Activated T-cell treated with anti-CD3 and anti-CD28 coated beads, Interleukin-2, amount 50 U/mL, for 72 hours (primary cell): ENCODE measurements at places on chromosomes 13 and 19.

DNA sequence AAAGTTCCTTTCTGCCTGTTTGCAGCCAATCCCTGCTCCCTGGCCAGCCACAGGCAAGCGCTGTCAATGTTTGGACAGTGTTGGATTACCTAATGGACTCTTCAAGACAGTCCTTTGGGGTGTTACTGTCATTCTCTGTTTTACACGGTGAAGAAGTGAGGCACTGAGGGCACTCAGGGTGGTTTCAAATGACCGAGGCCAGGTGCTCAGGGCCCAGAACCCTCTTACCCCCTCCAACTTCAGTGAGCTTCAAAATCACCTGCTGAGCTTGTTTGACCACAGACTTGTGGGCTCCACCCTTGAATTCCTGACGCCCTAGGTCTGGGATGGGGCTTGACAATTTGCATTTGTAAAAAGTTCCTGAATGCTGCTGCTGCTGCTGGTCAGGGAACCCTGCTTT lies 97.9 kb downstream of the GGACT start:
- no peak for DNase-seq

DNA sequence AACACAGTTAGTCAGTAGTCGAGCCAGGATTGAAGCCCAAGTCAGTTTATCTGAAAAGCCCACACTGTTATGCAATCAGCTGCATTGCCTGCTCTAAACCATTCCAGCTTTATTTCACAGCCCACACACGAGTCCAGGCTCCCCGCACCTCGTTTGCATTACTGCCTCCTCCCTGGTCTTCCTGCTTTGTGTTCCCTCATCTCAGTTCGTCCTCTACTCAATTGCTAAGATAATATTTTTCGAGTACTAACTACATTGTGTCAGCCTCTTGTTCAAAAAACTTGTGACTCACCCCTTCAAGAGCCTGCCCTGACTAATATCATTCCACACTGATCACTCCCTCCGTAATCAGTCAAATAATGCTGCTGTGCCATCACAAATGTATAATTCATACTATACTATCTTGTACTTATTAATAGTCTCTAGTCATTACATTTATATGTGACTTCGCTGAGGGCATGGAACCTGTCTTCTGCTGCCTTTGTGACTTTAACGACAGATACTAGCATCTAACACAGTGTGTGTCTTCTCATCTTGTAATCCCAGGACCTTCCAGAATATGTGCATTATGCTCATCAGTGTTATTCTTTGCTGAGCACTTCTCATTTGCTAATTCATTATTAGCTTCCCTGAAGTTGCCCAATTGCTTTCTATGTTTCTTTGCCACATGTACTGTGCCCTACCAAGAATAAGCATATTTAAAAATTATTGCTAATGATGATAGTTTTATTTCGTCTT lies 26.2 kb upstream of the WDFY2 start:
- DNase-seq: no peak

DNA sequence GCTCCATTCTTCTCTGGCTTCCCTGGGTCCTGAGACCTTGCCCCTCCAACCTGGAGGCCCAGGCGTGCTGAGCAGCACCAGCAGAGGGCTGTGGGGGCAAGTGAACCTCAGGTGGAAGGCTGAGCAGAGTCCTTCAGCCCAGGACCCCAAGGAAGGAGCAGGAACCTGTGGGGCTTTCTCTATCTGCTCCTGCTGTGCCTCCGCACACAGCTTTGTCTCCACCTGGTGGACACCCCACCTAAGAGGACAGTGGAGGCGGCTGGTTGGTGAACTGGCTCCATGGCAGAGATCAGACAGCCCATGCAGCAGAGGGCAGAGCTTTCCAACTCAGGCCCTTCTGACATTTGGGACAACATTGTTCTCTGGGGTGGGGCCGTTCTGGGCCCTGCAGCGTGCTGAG lies 19.7 kb downstream of the ZFR2 start:
- peak; percentile 48 for DNase-seq

DNA sequence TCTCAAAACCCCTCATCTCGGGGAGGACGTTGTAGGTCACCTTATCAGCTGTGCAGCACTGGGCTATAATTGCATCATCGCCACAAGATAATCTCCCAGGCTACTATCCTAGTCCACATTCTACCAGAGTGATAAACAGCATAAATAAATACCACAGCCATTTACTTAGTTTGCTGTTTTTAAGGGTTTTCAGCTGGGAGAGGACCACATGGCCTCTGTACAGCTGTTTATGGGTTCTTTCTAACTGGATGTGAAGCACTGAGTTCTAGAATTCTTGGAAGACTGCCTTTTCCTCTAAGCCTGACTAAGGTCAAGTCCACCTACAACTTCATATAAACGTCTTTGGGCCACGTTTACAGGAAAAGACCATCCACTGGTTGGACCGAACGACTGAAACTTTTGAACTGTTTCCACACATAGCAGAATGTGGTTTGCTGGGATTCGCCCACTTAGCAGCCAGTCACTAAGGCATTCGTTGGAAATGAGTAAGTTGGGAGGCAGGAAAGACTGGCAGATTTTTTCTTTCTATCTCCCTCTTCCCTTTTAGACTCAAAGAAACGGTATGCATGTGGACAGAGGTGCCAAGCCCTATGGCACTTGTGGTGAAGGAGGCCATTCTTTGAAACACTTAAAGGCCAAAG lies 752.5 kb upstream of the SGCG start:
- DNase-seq: no peak

DNA sequence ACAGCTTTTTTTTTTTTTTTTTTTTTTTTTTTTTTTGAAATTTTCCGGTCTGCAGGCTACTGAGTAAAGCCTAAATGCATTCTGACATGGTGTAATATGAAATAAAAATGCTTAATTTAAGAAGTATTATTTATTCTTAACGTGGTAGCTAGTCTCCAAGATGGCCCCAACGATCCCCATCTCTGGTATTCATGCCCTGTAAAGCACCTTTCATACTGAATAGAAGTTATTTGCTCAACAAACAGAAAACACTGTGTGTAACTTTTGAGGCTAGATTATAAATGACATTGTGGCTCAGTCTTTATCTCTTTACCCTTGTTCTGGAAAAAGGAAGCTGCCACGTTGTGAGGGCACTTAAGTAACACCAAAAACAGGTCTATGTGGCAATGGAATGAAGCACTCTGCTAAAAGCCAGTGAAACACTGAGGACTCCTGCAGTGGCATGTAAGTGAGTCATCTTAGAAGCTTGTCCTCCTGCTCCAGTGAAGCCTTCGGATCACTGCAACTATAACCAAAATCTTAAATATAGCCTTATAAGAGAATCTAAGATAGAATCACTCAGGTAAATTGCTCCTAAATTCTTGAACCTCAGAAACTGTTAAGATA lies 128.7 kb downstream of the UGGT2 start:
- DNase-seq: no peak

DNA sequence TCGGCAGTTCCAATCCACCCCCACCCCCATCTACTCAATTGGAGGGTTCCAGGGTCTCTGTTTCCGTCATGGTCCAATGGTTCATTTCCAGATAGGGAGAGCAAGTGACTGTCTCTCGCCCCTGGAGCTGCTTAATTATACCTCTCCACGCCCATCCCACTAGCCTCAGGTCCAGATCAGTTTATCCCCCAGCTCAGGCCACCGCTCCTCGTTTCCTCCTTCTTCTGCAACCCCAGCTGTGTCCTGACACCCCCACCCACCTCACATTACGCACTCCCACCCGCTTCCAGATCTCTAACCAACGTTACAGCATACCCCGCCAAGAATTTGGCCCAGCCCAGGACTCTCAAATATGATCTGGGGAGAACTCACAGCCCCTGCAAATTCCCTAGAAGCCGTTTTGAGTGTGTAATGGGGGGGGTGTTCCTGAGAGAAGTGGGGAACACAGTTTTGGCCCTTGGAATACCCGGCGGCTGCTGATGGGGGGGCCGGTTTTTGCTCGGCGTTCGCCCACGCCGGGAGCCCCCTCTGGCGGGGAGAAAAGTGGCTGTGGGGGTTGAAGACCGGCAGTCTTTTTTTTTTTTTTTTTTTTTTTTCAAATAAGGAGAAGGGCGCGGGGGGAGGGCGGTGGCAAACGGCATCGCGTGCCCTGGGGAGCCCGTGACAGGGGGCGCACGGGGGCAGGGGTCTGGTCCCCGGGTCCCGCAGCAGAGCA lies 1.7 kb upstream of the PDE4A start:
- DNase-seq: peak; percentile 23

GRCh38 chr19:42175952-42176648 lies 41.4 kb downstream of the DEDD2 start:
- peak; percentile 36 for DNase-seq

- no peak for DNase-seq
Observed at GRCh38 chr13:32381539-32381938, 46.4 kb downstream of the N4BP2L1 start.

- no peak for DNase-seq
Observed at GRCh38 chr19:50257141-50257540, 53.7 kb downstream of the MYH14 start.

- no peak for DNase-seq
Observed at GRCh38 chr13:91195789-91196188, 151.7 kb upstream of the MIR17HG start.

GRCh38 chr19:31534231-31534630 lies 185.0 kb upstream of the TSHZ3 start:
- no peak for DNase-seq

DNA sequence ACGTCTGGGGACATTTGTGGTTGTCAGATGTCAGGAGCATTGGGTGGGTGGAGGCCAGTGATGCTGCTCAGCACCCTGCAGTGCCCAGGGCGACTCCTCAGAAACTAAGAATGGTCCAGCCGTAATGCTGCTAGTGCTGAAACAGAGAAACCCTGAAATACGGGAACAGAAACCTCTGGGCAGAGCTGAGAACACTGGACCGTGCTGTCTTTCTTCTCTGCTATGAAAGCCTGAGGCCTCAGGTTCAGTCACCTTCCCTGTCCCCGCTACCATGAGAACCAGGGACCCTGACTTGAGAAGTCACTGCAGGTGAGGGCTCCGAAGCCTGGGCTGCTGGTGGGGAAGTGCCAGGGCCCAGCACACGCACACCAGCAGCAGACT lies 13.4 kb downstream of the CAPS start:
- DNase-seq: no peak

GRCh38 chr19:17339088-17339741 lies 1.9 kb downstream of the GTPBP3 start:
- DNase-seq: peak; percentile 62

DNA sequence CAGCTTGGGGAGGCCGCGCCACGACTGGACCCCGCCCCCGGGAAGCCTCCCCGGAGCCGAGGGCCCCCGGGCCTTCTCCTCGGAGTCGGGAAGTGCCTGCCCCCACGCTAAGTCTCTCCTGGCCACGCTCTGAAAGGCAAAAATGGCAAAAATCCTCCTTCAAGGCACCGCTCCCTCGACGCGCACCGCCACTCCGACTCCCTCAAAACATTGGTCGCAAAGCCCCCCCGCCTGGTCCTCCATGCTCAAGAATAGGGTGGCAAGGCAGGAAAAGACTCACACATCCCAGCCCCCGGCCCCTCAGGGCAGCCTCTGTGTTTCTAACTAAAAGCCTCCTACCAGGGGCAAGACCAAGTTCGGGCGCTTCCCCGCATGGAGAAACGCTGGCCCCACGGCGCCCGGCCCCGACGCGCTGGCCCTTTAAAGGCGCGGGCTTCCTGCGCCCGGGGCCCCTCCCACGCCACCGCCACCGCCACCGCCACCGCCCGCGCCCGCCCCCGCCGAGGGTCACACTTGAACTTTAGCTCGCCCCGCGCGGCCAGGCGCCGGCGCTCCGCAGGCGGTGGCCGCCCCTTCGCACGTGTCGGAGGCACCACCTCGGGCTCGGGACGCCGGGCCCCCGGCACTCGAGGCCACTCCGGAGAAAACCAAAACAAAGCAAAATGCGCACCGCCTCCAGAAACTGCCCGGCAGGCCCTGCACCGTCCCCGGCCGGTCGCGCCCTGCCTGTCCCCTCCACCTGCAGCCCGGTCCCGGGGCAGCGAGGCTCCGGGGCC lies 1.9 kb downstream of the FOXO1 start:
- DNase-seq: peak; percentile 77

- DNase-seq: no peak
Observed at GRCh38 chr13:102993348-102993747, 72.9 kb downstream of the SLC10A2 start.

- no peak for DNase-seq
Observed at GRCh38 chr13:113383089-113383488, 19.2 kb upstream of the GRTP1 start.

- DNase-seq: no peak
Observed at GRCh38 chr19:2987797-2988196, 10.4 kb downstream of the TLE6 start.

GRCh38 chr13:56718791-56719190 lies 421.9 kb upstream of the PRR20A start:
- no peak for DNase-seq

DNA sequence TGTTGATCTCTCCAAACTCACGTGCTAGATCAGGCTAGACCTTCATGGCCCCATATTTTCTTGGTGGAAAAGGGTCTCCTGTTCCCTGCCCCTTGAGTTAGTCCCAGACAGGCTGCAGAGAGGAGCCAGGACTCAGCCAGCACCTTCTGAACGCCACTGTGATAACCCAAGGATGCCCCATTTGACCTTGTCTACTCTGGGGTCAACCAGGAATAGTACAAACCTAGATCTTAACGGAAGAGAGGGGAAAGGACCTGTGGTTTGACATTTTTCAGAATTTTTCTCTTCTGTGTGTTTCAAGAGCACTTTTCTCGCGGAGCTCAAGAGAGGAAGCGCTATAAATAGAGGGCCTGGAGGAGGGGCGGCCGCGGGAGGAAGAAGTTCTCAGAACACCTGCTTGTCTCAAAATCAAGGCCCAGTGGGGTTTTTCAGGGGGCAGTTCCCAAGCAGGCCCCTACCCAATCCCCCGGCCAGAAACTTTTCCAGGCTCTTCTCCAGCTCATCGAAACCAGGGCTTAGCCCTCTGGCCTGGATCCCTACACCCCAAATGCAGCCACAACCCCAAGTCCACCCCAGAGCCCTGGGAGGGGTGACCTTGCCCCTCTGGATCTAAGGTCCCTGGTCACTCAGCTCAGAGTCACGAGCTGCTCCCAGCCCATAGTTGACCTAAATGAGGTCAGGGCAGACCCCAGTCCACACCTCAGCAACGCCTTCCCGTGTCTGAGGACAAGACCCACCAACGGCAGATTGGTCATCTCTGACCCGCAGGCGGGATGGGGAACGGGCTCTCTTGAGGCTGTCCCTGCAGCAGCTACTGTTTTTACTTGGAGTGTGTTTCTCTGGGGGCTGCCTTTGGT lies 75.6 kb upstream of the TM9SF2 start:
- DNase-seq: peak; percentile 73

GRCh38 chr13:61531383-61532065 lies 115.9 kb upstream of the PCDH20 start:
- no peak for DNase-seq

DNA sequence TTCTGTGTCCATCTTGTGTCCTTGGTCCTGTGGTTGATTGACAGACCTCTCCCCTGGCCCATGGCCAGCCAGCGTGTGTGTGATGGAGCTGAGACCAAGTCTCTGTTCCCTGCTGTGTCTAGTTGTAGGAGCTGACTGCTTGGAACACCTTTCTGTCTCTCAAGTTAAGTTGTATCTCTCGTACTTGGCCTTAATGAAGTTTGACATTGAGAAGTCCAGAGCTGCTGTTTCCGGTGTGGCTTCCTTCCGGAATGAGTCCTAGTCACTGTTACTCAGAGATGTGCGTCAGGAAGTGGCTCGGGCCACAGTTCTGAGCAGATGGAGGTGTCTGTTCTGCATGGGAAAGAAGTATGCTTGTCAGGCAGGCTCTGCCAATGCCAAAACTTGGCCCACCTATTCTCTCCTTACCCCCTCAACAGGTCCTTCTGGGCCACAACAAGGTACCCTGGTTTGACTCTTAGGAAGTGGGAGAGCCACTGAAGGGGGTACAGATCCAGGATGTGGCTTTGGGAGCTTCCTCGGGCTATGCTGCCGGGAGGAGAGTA lies 54.3 kb downstream of the GATAD2A start:
- DNase-seq: peak; percentile 80
